ENCODE measurements at places on chromosomes 1 and 21.
A peak's percentile ranks its signal among the peaks of the same experiment; 100 is the strongest.

GRCh38 chr1:180175291-180175690 is 20.6 kb downstream of the QSOX1 start:
- DNase-seq = no peak

- DNase-seq = no peak
Observed at GRCh38 chr1:205317311-205317917, 4.1 kb downstream of the NUAK2 start.

DNA sequence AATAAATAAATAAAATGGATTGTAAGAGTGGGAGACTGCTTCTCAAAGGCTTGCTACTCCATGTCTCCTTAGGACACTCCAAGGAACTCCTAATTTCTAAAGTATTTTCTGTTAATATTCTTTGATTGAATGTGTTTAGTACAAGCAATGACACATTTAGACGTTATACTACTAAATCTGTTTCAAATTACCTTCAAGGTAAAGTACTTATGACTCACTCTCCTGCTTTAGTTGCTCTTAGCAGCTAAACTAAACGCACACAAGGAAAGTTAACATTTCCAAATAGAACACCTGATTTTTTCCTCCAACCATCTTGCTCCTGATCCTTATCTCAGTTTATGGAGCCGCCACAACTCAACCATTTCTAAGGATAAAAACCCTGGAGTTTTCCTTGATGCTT is 969.8 kb upstream of the ADGRL4 start:
- DNase-seq = no peak

DNA sequence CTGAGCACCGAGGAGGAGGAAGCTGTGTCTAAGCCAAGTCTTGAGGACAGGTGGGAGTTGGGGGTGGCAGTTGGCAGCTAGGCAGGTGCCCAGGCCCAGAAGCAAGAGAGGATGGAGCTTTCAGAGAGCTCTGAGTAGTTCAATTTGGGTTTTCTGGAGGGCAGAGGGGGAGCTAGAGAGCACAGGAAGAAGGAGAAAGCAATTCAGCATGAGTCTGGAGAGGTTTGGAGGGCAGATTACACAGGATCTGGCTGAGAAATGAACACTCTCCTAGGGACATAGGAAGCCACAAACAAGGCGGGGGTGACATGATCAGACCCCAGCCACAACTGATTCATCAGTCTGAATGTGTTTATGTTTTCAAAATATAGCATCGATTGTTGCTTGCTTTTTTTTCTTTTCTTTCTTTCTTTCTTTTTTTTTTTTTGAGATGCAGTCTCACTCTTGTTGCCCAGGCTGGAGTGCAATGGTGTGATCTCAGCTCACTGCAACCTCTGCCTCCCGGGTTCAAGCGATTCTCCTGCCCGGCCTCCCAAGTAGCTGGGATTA is 23.8 kb downstream of the PTPRF start:
- no peak for DNase-seq

DNA sequence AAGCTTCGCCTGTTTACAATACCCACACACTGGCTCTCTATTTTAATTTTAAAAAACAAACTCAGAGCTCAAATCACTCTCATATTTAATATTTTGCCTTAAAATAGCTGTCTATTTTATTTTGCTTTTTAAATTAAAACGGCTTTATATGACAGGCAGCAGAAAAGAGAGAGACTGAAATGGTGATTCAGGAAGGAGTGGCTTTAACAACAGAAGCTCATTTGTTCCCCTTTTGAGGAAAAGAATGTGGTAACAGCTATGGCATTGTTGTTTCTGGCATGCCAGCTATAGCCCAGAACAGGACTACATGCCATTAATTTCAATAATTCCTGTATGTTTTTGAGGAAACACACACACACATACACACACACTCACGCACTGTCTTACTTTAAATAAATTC is 234.2 kb upstream of the PTBP2 start:
- DNase-seq = no peak

GRCh38 chr1:198620951-198621824 is 17.7 kb upstream of the PTPRC start:
- DNase-seq = peak; percentile 80

DNA sequence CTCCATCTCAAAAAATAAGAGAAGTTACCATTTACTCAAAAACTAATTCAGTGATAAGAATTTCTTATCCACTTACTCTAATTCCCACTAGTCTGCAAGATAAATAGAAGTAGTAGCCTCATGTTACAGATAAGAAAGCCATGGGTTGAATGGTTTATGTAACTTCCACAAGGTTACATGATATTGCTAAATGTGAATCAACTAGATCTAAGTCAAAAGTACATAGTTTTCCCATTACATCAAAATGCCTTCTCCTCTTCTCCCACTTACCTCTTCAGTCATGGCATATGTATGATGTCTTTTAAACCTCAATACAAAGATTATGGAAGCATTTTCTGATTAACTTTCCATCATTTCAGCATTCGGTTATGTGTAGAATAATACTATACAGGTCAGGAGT is 108.5 kb downstream of the ASH1L start:
- DNase-seq = no peak

DNA sequence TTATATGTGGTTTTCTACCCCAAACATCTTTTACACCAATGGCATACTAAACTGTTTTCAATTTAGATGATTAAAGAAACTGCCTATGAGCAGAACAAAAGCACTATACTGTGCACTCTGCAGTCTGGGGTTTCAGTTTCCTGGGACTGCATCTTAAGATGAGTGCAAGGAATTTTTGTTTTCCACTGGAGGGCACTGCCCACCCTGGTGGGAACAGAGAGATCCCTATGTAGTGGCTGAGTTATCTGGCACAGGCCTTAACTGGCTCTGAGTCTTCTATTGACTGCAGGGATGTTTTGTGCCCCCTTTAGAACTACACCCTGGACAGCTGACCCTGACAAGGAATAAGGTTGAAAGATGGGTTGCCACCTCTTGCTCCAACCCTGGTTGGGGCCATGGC is 12.0 kb downstream of the PROK1 start:
- no peak for DNase-seq

DNA sequence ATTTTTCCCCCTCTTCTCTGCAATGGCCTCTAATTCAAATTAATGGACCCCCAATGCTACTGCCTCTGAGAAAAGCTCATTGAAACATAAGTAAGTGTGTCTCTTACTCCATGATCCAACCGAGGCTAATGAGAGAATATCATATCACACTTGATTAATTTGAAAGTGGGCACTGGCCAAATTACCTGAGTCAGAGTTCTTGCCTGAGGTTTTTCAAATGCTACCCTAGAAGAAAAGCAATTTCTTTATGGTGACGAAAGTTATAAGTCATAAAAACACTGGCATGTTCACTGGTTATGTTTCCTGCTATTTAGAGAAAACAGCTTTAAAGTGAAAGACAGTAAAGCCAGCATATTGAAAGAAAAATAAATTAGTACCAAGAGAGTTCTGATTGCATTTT is 368.8 kb upstream of the TMPRSS15 start:
- DNase-seq = no peak

DNA sequence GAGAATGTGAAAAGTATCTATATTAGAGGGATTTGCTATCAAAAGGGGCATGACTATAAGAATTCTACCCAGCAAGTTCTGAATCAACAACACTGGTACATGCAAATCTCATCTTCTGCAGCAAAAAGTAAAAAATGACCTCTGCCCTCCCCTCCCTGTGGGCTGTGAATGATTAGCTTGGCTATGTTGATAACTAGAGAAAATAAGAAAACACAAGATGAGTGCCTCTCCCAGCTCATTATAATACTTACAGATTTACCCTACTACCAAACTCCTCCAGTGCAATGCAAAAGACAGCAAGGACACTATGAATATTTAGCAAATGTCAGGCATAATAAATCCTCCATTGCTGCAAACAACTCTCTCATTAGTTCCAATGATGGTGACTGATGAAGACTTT is 102.4 kb downstream of the SLC45A1 start:
- DNase-seq = no peak

- no peak for DNase-seq
Observed at GRCh38 chr1:12040457-12041051, 21.3 kb downstream of the MIIP start.

GRCh38 chr1:55539652-55540512 is 324.7 kb upstream of the USP24 start:
- no peak for DNase-seq

- no peak for DNase-seq
Observed at GRCh38 chr1:184028854-184029623, 8.5 kb downstream of the COLGALT2 start.

DNA sequence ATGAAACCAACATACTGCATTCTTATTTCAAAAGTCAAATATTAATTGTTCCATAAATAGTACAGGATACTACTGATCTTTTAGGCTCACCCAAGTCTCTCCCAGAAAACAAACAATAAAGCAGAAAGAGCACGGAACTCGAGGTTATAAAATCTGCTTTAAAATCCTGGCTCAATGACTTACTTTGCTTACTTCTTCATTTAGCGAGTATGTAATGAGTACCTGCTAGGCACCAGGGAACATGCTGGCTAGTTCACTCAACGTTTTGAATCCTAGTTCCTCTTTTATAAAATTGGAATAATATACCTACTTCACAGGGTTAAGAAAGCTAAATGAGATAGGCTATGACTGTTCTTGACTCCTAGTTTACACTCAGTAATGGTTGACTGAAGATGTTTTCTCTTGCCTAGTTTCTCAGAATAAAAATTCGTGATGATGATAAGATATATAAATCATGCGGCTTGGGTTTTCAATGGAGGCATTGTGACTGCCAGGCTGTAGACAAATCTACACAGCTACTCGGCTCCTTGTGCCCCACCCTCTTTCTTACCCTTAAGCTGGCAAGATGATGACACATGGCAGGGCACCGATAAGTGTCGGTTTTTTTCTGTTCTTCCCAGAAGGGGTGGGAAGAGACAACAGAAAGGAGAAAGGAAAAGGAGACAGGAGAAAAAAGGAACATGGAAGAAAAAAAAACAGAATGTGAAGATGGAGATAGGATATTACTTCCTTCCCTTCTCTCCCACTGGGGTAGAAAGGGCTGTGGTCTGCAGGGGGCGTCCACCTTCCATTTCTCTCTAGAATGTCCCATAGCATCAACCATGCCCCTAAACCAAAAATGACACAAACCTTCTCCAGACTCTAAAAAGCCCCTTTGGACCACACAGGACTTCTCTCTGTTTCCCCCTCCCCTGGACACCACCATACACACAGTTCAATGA is 507.1 kb downstream of the SMYD3 start:
- DNase-seq = no peak

GRCh38 chr21:41115851-41116250 is 52.1 kb upstream of the BACE2 start:
- DNase-seq = no peak

GRCh38 chr1:15690317-15690716 is 6.2 kb downstream of the PLEKHM2 start:
- DNase-seq = no peak
